ENCODE measurements at places on chromosomes 5 and 9.

DNA sequence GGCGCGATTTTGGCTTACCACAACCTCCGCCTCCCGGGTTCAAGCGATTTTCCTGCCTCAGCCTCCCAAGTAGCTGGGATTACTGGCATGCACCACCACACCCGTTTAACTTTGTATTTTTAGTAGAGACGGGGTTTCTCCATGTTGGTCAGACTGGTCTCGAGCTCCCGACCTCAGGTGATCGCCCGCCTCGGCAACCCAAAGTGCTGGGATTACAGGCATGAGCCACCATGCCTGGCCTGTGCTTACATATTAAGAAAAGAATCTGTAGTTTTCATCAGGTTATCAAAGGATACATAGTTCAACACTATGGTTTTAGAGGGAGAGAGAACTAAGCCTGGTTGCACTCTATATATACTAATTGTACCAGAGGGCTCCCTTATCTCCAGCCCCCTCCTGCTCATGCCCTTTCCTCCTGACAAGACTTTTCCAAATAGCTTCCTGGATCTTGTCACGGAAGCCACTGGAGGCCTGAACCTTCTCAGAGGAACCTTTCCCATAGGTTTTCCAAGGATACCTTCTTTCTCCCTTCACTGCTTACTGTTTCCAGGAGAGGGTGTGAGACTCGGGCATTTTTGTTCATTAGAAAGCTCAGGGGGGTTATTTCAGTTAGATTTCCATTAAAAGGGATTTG lies 53.1 kb downstream of the SLC44A1 start:
- no peak for DNase-seq

GRCh38 chr5:64838376-64838775 lies 69.6 kb downstream of the CWC27 start:
- DNase-seq = no peak

DNA sequence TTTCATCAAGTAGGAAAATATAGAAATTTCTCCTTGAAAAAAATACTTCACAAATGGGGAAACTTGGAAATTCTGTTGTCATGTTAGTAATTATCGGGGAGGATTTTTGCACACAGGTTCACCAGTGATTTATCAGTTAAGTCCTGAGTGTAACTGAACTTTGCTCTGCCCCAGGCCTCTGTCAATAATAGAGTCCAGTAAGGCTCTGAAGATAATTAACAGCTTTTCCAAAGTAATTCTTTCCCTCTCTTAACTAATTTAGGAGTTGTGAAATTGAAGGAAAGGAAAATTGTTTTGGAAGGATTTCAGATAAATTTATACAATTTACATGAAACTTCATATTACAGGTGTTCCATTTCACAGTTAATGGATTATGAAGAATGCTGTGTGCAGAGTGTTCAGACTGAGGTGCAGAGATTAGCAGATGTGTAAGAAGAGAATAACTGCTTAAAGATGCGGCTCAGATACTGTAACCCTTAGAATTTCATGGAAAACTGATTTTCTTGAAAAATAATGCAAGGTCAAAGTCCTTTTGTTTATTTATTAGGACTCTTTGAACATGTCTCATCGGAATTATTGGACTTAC lies 2.9 kb upstream of the AGXT2 start:
- DNase-seq = no peak

- no peak for DNase-seq
Observed at GRCh38 chr5:146873186-146873917, 5.2 kb downstream of the PPP2R2B start.

DNA sequence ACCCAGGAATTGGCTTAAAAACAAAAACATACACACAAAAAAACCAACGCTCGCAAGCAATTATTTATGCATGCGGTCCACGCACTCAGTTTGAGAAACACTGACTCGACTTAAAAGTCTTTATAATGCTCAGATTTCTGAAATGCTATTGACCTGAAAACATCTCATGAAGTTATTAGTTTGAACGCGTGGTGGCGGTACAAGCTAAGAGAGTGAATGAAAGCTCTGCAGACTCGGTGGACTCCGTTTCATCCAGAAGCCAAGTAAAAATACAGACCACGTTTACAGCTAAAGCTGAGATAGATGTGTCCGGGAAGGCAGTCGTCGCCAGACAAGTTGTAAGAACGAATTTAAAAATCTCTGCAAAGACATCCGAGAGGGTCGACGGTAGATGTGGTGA lies at the start of gene PCDHB6:
Gene PCDHB6 (plus strand): TSS at position 246 of the 400 bp plus-strand sequence. CDS start 201 bp downstream, outside the sequence.
- DNase-seq = no peak

DNA sequence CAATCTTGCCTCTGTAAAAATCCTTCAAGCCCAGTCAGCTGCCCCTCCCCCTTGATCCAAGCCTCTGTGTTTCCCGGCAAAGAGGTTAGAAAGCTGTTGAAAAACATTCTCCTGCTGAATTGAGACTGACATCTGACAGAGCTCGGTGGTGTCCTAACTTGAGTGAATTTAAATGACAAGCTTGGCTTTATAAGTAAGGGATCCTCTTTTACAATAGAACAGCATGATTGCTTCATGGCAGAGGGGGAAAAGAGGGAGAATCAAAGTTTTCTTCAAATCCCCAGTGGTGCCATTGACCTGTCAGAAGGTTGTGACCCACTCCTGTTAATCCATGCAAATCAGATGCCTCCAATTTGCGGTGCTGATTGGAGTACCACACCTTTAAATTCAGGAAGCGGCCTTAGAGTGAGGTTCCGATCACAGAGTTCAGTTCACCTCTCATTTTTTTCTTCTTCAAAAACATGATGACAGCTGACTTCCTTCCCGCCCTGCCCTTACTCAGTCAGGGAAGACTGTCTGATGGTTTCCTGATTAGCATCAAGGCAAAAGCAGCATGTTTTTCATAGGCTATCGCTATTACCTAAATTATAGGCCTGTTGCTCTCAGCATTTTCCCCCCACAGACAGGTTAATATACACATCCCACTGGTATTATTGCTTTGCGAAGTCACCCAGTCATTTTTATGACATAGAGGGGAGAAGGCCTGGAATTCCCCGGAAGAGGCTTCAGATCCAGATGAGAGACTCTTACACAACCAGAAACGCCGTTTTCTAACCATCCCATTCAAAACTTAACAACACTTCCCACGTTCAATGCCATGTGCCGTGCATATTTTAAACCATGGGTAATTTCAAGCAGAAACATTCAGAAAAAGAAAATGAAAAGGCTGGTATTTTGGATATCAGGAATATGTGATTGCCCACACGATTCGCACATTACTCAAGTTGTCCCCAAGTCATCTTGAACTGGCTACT lies 141.4 kb downstream of the EBF1 start:
- DNase-seq = no peak
